Jurkat, Clone E6-1 (cell line): ENCODE measurements at places on chromosomes 7 and 10.

- no peak for DNase-seq
These were observed 18.7 kb downstream of the FRMD4A start for GRCh38 chr10:14312014-14312413.

DNA sequence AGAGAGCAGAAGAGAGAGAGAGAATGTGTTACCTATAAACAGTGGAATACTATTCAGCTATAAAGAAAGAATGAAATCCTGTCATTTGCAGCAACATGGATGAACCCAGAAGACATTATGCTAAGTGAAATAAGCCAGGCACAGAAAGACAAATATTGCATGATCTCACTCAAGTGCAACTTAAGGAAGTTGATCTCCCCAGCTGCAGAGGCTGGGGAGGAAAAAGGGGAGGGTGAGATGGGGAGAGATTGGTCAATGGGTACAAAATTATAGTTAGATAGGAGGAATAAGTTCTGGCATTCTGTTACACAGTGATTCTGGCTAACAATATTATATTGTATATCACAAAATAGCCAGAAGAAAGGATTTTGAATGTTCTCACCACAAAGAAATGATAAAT is 11.2 kb upstream of the JAZF1 start:
- no peak for DNase-seq

DNA sequence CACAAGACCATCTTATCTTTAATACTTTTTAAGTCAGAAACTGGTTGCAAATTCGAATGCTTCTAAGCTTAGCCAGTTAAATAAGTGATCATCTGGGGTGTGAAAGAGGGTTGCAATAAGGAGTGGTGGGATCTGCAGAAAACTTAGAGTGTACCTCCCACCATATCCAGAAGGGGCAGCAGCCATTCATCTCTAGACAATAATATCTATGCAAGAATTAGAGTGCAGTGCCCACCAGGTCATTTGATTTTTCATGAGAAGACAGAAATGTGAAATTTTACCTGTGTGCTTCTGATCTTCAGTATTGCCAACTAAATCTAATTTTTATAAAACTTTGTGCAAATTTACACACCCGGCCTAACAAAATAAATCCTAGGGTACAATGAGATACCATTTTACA is 127.2 kb upstream of the SP4 start:
- DNase-seq, result no peak

DNA sequence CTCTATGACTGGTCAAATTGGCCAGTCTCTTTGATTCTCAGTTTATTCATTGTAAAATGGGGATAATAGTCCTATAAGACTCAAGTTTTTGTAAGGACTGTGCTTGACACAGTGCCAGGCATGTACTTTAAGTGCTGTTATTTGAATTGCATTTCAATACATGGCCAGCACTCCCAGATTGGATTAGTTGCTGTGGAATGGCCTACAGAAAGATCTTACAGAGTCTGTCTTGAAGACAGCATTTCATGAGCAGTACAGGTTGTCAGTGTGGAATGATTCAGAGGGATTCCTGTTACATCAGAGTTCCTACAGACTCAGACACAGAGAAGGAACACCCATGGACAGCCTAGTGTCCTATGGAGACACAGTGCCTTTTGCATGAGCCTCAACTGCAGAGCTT is 238.1 kb upstream of the BMPER start:
- no peak for DNase-seq

- peak; percentile 75 for DNase-seq
These were observed 72.1 kb upstream of the LYZL2 start for GRCh38 chr10:30701451-30702173.

DNA sequence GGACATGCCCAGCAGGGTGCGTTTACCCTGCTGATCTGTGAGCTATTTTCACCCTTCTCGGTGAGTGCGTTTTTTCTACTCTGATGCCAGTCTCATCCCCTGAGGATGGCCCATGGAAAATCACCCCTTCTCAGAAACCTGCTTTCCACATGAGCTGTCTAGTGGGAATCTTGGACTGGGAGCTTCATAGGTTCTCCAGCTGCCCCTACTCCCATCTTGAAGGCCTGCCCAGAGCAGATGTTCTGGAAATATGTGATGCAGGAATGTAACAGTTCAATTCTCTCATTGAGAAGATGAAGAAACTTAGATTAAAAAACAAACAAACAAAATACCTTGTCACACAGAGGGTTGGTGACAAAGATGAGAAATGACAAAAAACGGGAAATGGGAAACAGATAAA is 146.9 kb upstream of the RAB11FIP2 start:
- DNase-seq, result no peak
